ENCODE measurements at places on chromosomes 5 and 9.

DNA sequence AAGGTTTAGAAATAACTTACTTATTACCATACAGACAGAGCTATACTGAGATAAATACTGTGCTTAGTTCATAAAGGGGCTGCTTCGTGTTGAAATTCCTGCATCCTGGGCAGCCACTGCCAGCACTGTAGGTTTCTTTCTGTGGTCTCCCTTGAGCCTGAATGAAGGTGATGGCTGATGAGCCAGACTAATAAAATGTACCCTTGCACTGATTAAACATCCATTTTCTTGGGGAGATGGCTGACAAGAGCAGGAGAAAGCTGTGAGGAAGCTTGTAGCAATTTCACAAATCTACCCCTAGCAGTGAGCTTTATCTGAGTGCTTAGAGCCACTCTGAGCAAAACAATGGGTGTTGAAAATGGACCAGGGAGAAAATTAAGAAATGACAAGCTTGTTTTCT is 23.3 kb upstream of the ZSWIM6 start:
- DNase-seq, result no peak

DNA sequence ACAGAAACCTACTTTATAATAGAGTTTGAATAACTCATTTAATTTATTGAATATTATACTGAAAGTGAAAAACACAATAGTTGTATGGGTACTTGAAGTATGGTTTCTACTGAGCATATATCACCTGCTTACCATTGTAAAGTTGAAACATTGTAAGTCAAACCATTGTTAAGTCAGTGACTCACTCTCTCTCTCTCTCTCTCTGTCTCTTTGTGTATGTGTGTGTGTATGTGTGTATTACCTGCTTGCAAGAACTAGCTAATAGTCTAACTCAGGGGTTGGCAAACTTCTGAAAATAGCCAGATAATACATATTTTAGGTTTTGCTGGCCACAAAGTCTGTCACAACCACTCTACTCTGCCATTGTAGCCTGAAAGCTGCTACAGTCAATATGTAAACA is 564.3 kb upstream of the ZNF608 start:
- DNase-seq, result no peak

GRCh38 chr5:32791536-32792243 is 80.6 kb downstream of the NPR3 start:
- no peak for DNase-seq

GRCh38 chr5:114360816-114361723 is 800 bp upstream of the KCNN2 start:
- peak; percentile 71 for DNase-seq

DNA sequence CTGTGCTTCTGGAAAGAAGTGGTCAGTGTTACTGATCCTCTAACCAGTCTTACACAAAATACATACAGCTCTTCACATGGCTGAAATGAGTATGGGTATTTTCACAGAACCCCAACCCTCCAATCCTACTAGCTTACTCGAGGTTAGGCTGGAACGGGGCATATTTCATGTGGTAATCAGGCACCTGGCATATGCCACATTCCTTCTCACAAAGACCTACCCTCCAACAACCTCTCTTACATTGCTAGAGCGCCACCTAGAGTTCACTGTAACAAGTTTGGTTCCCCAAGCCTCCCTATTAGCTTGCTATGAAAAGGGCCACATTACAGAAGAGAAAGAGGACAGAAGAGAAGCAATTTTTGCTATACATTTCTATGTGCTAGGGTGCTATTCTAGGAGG is 597.3 kb downstream of the PRELID2 start:
- DNase-seq, result no peak

DNA sequence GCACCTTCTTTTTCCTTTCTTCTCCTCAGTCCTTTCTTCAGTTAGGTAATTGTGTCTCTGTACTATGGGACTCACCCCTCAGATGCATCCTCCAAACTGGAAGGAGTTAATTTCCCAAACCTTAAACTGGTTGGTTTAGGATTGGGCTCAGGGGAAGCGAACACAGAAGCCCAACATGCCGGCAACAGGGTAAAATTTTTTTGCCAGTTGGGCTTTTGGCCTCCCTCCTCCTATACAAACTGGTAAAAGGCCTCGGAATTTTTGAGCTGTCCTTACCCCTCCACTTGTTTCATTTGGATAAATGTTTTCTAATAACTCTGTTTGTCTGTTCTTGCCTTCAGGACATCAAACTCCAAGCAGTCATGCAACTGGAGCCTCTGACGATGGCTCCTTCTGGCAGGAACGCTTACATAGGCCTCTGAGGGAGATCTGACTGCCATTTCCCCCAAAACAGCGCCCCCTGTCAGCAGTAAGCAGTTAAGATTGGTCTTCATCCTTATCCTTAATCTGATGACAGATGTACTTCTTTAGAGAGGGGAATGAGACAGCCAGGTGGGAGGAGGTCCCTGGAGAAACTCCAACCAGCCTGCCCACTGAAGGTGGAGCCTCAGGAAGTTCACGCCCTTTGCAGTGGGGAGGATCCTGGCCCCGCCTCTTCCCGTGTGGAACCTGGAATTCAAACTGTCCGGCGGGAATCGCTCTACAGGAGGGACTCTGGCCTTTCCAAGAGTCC is 57.8 kb upstream of the SPINK5 start:
- no peak for DNase-seq

DNA sequence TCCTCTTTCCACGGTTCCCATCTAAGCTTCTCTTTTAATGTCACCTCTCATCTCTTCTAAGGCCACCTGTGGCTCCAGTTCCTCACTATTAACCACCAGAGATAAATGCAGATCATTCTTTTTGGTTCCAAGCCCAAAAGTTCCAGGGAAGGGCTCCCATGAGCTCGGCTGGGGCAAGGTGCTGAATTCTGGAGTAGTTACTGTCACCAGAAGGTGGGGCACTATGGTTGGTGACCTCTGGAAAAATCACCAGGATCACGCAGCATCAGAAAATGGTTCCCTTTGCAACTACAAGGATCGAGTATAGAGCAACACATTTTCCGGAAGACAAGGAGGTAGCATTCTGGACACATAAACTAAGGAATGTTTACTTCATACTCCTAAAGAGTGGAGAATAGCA is 528.7 kb upstream of the DAP start:
- no peak for DNase-seq

GRCh38 chr5:174154559-174154958 is 109.1 kb downstream of the NSG2 start:
- DNase-seq, result no peak

- DNase-seq, result no peak
These were observed 38.3 kb upstream of the SIL1 start for GRCh38 chr5:139236479-139236878.

DNA sequence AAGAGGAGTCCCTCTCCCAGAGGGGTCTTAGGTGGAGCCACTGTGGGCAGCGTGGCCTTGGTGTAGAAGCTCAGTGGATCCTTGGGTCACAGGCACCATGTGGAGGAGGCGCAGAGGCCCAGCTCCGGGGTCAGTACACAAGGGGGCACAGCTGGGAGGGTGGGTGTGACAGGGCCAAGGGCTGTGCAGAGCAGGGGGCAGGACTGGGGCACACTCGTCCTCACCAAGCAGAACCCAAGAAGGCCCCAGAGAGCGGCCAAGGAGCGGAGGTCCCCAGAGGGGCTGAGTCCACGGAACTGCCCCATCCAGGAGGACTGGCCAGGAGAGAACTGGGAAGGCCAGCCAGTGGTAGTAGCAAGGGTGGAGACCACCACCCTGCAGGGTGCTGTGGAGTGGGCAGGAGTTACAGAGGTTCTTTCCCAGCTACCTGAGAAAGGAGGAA is 2.5 kb upstream of the LPCAT1 start:
- peak; percentile 19 for DNase-seq

DNA sequence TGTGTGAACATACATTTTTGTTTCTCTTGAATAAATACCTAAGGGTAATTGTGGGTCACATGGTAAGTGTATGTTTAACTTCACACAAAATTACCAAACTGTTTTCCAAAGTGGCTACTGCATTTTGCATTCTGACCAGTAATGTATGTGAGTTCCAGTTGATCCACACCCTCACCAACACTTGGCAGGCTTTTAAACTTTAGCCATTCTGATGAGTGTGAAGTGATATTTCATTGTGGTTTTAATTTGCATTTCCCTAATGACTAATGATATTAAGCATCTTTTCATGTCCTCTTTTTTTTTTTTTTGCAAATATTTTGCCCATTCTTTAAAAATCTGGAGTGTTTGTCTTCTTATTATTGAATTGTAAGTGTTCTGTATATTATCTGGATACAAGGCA is 53.5 kb upstream of the MAST4 start:
- DNase-seq, result no peak

- DNase-seq, result no peak
These were observed 10.7 kb downstream of the GAPT start for GRCh38 chr5:58501778-58502417.

GRCh38 chr5:179816796-179817469 is 3.8 kb upstream of the SQSTM1 start:
- peak; percentile 32 for DNase-seq

DNA sequence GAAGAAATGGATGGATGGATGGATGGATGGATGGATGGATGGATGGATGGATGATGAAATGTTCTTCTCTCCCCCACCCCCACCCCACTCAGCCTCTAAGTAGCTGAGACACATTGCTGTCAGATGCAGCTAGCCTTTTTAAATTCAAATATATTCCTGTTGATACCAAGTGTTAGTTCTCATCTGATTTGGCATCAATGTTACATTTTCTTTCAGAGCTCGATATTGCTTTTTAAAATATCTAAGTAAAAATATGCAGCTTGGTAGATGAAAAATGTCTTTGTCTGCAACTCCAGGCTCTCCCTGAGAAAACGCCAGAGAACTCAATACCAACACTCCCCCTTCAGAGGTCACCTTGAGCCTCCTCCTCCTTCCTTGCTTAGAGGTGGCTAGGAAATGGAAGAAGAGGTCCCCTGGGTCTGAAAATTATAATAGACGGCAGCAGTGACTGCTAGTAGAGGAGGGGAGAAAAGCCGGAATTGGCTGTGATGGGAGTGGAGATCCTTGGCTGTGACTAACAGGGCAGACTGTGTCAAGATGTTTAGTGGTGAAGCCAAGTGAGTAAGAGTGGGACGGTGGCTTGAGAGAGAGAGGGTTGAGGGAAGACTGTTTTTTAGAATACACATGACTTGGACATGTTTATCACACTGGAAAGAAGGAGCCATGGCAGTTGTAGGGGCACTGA is 156.0 kb downstream of the ZNF462 start:
- peak; percentile 35 for DNase-seq

DNA sequence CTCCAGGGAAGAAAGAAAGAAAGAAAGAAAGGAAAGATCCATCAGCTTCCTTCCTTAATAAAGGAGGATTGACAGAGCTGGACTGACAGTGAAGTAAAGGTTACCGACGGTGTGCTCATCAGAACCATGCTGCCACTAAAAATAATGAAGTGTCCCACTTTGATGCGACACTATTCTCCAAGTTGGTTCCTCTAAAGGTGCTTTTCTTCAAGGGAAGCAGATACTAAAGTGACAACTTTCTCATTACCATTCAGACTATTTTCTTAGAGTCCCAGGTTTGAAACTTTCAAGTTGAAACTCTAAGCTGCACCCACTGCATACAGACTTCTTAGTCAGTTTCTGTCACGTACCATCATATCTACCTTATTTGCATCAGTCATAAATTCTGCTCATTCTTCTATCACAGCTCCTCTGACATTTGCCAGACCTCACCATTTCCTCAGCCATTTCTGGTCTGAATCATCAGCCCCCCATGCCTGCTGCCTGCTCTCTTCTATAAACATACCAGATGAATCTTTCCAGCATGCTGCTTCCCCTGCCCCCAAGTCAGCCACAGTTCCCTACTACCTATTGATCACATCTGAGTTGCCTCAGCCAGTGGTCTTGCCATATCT is 177.6 kb downstream of the DEPDC1B start:
- DNase-seq, result no peak

DNA sequence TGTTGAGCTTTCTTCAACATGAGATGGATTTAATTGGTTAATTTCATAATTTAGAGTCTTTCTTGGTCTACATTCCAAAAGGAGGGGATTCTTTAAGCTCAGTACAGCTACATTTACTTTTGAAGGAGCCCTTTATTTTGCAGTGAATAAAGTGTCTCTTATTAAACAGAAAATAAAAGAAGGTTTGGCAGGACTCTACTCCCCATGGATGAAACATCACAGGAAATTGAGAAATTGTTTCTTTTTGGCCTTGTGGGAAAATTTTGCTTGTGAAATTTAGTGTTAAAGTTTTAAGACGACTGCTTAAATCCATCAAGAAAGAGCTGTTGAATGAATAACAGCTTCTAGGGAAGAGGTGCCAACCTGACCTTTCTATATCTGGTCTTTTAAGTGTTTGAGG is 187.7 kb downstream of the NTRK2 start:
- DNase-seq, result no peak

- DNase-seq, result no peak
These were observed 75.1 kb upstream of the RGMB start for GRCh38 chr5:98698359-98698758.

DNA sequence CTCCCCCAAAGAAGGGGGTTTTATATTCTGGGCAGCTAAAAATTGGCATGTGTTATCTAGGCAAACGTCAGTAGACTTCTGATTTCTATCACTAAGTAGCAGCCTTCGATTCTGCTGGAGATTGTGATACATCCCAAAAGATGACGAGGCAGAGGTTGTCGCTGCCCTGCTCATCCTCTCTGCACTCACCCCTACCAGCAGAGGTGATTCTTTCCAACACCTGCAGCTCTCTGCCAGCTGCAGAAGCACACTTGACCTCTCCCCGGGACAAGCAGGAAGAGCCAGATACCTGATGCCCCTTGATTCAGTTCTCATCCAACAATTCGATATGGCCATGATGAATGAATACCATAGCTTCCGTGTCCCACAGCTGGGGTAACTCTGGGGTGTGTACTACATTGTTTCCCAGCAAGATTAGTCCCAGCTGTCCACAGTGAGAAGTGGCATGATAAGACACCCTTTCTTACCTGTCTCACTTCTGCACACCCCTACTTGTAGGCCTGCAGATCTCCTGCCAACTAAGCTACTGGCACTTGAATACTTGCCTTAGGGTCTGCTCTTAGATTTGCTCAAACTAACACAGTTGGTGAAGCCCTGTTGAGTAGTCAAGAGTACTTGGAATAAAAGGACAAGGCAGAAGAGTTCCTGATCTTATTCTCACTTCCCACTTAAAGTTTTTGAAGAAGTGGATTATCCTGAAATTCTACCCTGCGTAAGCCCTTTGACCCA is 37.6 kb upstream of the SMAD5 start:
- DNase-seq, result no peak

DNA sequence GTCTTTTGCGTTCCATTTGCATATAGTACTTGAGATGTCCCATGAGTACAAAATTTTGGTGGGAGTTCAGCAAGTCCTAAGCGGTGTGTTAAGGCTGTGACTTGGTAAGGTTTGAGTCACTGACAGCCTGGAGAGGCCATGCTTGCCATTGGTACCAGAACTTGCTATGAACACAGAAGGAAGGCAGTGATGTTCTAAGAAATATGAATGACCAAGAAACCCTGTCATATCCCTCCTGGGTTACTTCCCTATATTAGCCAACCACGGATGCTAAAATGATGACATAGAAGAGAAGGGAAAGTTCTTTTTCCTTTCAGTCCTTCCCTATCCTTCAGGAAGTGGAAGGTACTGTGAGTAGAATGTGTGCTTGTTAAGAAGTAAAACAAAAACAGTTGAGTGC is 136.7 kb downstream of the GCNT1 start:
- no peak for DNase-seq

GRCh38 chr9:131562032-131562959 is 17.0 kb downstream of the PRRT1B start:
- no peak for DNase-seq

- DNase-seq, result peak; percentile 60
These were observed 148.3 kb downstream of the CMYA5 start for GRCh38 chr5:79837761-79838551.
